ENCODE measurements at places on chromosomes 2 and 18. TPM values are rescaled to one million over a fixed set of nuclear protein-coding genes. Genes with fewer than 3 reads are reported as not detected.
A peak's percentile ranks its signal among the peaks of the same experiment; 100 is the strongest.

Gene CXCR1
- not detected for total RNA-seq

DNA sequence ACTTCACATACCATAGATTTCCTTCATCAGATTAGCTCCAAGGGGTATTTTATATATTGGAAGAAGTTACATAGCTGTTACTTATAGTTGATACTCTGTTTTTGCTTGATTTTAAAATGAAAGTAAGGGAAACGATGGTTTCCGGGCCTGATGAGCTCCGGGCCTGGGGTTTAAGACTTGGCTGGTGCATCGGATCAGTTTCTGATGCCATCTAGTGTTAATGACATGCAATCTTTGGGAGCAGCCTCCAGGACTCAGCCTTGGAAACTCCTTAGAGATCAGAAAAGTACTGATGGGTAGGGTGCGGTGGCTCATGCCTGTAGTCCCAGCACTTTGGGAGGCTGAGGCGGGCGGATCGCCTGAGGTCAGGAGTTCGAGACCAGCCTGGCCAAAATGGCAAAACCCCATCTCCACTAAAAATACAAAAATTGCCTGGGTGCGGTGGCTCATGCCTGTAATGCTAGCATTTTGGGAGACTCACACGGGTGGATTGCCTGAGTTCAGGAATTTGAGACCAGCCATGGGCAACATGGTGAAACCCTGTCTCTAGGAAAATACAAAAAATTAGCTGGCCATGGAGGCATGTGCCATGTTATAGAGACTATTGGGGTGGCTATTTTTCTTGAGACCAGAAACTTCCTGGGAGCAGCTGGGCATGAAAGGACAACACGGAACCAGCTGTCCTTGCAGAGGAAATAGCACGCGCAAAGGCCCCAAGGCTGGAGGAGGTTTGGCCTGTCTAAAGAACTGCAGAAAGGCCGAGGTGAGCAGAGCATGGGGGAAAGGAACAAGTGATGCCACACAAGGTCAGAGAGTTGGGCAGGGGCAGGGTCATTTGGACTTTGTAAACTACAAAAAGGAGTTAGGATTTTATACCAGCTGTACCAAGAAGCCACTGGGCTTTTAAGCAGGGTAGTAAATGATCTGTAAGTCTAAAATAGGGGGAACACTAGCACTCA, 46.9 kb upstream of the CNOT11 start:
- H3K4me3 ChIP-seq = no peak overlapping the region
- DNase-seq = peak; percentile 80
- H3K27me3 ChIP-seq = no peaks in the 10 kb centered on the region
- H3K36me3 ChIP-seq = no peaks in the 10 kb centered on the region

Gene RNF149
- total RNA-seq = 60.7 TPM

DNA sequence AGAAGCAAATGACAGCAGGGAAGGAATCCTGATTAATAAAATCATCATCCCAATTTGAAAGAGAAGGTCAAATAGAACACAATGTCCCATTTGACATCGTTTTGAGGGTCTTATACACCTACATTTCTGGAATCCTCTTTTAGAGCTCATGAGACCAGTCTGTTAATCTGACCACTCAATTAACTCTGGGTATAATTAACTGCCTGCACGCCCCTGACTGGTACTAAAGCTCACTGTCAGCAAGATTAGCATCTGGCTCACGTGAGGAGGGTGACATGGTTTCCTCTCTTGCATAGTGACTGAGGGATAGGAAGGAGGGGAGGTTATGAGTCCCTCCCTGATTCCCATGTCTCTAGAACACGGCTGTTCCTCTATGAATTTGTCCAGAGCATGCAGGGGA, 124.3 kb downstream of the ICOS start:
- no peak for DNase-seq
- no peak overlapping the region for H3K27ac ChIP-seq
- no peaks in the 10 kb centered on the region for H3K4me1 ChIP-seq

GRCh38 chr2:241271706-241272302, 43.7 kb downstream of the HDLBP start:
- peak overlapping the region; percentile 90 for H3K4me3 ChIP-seq
- H3K27me3 ChIP-seq = no peaks in the 10 kb centered on the region
- DNase-seq = peak; percentile 86
- peaks cover 29% of the 10 kb centered on the region for H3K4me1 ChIP-seq
- peak overlapping the region; percentile 96 for H3K27ac ChIP-seq

Gene KRCC1
- 30.9 TPM for total RNA-seq

GRCh38 chr2:164568317-164568716, 53.0 kb downstream of the GRB14 start:
- DNase-seq = no peak
- no peaks in the 10 kb centered on the region for H3K27me3 ChIP-seq
- H3K36me3 ChIP-seq = no peaks in the 10 kb centered on the region
- H3K4me1 ChIP-seq = no peaks in the 10 kb centered on the region
- no peak overlapping the region for H3K4me3 ChIP-seq

Gene CHRND
- not detected for total RNA-seq

DNA sequence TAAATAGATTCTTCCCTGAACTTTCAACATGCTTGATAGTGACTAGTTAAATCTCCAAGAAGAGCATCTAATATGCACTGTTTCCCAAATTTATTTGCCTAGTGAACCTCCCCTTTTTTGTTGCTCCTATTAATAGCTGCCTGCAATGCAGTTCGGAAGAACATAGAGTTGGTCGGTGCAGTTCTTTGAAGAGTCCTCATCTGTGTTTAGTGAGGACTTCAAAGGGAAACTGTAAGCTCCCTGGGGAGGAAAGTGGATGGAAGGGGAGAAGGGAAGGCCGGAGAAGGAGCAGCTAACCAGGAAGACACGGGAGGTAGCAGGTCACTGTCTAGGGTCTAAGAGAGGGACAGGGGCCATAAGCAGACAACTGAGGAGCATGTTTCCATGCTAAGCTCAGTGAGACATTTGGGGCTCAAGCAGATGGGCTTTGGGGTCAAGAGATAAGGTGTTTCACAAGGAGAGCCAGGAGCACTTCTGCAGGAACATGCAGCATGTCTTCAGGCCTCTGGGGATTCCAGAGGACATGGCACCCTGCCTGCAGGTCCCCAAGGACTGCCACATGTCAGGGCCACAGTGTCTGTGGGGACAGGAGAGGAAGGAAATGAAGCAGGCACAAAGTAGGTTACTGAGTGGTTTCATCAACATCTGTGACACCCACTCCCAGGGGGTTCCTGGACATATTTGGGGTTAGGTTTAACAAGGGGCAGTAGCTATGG, 48.7 kb upstream of the ANXA4 start:
- H3K4me3 ChIP-seq = no peak overlapping the region
- H3K4me1 ChIP-seq = peaks cover 17% of the 10 kb centered on the region
- H3K27ac ChIP-seq = no peak overlapping the region
- H3K27me3 ChIP-seq = no peaks in the 10 kb centered on the region

Gene HOXD12
- total RNA-seq = 17.9 TPM

GRCh38 chr2:135037831-135038230, 9.4 kb downstream of the MAP3K19 start:
- no peaks in the 10 kb centered on the region for H3K27me3 ChIP-seq
- no peaks in the 10 kb centered on the region for H3K4me1 ChIP-seq
- no peak overlapping the region for H3K4me3 ChIP-seq
- no peak overlapping the region for H3K27ac ChIP-seq
